ENCODE measurements at places on chromosomes 13 and 19.

DNA sequence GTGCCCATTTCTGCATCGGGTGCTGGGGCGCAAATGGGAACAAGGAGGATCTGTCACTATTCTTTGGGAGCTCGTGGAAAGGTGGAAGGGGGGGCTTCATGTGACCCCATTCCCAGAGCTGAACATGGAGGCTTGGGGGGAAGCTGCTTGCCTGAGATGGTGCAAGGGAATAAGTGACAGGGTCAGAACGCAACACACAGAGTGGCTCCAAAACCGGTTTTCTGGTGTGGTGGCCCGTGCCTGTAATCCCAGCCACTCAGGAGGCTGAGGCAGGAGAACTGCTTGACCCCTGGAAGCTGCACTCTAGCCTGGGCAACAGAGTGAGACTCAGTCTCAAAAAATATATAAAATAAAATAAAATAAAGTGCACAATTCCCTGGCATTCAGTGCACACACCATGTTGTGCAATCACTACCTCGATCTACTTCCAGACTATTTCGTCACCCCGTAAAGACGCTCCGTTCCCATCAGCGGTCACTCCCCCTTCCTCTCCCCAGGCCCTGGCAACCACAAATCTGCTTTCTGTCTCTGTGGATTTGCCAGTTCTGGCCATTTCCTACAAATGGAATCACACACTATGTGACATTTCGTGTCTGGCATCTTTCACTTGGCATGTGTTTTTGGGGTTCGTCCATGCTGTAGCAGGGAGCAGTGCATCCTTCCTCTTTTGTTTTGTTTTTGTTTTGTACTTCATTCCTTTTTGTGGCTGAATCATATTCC lies 18.2 kb upstream of the COMP start:
- DNase-seq, result peak; percentile 96

- DNase-seq, result no peak
These were observed 76.0 kb downstream of the RASA3 start for GRCh38 chr13:114056205-114057013.

- peak; percentile 4 for DNase-seq
These were observed 694 bp downstream of the CLN5 start for GRCh38 chr13:76992548-76993001.

GRCh38 chr19:926589-927350 lies 935 bp downstream of the ARID3A start:
- DNase-seq, result peak; percentile 65

DNA sequence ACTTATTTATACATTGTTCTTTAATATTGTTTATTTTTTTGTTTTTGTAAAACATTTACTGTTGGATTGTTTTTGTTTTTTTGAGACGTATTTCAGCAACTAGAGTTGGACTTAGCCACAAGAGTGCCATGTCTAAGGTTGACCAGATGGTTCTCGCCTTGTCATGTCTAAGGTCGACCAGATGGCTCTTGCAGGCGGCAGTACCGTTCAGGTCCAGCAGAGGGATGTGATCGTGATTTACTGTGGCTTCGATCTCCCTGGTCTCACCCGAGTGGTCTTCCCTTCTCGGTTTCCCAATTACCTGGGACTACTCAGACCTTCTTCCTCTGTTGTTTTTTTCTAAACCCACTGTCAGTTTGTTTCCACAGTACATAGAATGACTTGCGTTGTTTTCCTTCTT lies 1438.6 kb downstream of the UQCRFS1 start:
- DNase-seq, result no peak

GRCh38 chr19:18989316-18989715 lies 44.0 kb downstream of the SUGP2 start:
- no peak for DNase-seq

DNA sequence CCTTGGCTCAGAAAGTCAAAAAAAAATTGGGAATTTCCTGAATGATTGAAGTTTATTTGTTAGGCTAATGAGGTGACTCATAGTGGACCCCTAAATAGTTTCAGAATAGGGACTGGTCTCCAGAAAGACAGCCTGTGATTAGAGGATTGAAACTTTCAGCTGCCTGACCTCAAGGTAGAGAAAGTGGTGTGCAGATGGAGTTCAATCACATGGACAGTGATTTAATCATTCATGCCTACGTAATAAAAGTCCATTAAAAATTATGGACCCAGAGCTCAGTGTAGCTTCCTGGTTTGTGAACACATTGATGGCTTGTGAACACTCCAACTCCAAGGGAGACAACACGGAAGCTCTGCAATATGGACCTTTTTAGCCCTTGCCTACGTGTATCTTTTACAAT lies 533.2 kb upstream of the PCDH9 start:
- DNase-seq, result no peak

DNA sequence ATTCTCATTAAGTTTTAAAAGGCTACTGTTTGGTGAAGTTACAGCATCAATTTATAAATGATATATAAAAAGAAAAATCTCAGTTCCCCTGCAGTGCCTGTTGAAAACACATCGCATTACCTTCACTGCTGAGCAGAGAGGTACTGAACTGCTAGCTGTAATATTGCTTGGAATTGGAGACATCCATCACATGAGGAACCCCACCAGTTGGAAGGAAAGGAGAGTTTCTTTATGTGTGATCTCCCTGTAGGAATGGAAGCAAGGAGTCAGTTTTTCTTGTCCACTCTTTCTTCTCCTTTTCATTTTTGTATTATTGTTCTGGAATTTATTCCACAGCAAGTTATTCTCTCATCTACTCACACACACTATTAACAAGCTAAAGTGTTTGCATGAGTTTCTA lies 1586.0 kb upstream of the PRR20A start:
- no peak for DNase-seq

DNA sequence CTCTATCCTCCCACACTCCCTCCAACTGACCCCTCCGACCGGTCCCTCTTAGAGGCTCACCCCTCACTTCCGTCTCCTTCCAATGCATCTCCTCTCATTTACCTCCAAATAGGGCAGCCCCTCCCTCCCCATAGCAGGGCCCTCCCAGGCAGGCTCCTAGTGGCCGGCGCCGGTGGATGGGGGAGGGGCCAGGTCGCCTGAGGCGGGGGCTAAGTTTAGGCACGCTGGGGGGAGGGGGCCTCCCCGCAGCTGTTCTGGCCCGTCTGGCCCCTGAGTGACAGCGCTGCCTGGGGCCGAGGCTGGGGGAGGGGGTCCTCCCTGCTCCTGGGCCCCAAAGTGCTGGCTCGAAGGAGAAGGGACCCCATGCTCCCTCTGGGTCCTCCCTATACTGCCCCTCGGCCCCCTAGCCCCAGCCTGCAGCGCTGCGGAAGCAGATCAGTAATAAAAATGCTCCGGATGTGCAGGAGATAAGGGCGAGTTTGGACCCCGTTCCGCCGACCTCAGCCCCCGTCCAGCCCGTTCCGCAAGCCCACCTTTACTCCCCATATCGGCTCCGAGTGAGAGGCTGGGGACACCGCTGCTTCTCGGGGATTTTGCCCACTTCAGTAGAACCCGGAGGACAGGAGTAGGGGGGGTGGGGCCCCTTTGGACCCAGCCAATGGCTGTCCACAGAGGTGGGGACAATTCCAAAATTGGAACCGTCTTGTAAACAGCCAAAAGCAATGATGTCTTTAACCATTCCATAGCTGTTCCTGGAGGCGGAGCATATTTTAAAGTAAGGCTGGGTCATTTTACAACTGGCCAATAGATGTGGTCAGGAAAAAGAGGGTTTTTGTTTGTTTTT lies 4.0 kb downstream of the RTN2 start:
- DNase-seq, result no peak

DNA sequence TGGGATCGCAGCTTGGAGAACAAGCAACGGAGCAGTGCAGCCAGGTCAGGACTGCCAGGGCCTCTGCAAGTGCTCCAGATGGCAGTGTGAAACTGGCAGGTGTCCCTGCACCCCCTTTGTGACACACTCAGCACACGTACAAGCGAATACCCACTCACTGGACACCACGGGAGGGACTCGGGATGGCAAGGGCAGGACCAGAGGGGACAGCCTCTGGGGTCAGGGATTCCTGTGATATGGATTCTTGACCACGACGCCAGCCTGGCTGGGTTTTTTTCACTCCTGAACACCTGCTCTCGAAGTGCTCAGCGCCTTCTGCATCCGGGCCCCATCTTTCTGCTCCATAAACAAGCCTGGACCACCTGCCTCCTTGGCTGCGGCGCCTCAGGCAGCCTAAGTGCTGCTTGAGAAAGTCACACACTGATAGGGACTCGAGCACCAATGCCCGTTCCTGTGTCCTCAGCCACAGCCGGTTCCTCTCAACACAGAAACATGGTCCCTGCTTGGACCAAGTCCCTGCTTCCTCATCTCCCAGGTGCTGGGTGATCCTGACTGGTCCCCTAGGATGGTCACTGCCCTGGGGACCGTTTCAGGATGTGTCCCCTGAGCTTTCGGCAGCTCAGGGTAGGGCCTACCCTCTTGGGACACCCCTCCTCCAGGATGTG lies 22.0 kb downstream of the ELAVL1 start:
- DNase-seq, result no peak

- DNase-seq, result no peak
These were observed 27.8 kb downstream of the EXOC3L2 start for GRCh38 chr19:45217193-45217956.

GRCh38 chr19:46847528-46847927 lies 3.1 kb downstream of the AP2S1 start:
- peak; percentile 94 for DNase-seq

GRCh38 chr19:16566161-16566560 lies 6.1 kb downstream of the SLC35E1 start:
- no peak for DNase-seq

DNA sequence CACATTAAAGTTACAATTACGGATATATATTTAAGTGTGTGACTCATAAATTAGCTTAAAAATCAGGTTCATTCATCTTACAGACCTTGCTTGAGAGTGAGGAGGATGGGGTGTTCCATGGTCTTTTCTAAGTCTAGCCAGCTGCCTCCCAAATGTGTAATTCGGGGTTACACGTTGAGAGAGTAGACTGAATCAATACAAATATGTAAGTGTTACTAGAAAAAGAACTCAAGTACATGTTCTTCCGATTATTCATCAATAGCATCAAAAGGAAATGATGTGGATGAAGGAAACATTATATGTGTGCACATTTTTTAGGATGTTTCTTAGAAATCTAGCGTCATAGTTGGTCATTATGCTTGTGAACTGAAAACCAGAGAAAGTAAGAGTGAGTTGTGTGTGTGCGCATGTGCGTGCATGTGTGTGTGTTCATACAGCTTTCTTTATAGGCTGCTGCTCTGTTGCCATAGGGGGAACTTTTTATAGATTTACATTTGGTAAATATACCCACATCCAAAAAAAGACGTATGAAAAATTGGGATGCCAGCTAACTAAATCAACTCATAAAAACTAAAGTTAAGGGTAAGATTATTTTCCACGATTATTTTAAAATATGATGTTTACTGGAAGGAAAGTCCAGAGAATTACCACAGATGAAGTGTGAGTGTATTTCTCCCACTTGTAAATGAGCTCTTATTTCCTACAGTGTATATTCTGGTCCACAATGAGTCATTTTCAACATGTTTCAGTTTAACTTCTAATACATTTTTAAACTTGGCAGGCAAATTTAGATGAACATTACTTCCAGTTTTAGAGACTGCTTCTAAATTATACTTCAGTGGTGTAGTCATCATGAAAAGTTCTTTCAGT lies 82.4 kb downstream of the PIBF1 start:
- peak; percentile 10 for DNase-seq

- DNase-seq, result no peak
These were observed 204.1 kb upstream of the ZNF536 start for GRCh38 chr19:30167976-30168635.

- DNase-seq, result peak; percentile 58
These were observed 31.1 kb downstream of the DNM2 start for GRCh38 chr19:10748927-10749434.

DNA sequence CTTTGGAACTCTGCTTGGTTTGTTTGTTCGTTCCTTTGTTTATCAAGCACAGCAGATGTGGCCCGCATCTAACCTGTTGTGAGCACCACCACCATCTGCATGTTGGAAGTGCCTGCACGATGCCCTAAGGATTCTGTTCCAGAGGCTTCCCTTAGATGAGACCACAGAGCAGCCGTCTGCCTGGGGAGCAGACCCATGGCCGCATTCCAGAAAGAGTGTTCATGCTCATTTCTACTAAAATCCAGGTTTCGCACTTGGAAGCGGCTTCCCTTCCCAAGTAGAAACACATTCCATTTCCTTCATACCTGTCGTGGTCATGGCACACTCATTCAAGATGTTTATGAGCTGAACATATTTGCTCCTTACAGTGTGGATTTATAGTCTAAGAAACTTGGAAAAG lies 27.2 kb downstream of the COL4A2 start:
- peak; percentile 86 for DNase-seq

DNA sequence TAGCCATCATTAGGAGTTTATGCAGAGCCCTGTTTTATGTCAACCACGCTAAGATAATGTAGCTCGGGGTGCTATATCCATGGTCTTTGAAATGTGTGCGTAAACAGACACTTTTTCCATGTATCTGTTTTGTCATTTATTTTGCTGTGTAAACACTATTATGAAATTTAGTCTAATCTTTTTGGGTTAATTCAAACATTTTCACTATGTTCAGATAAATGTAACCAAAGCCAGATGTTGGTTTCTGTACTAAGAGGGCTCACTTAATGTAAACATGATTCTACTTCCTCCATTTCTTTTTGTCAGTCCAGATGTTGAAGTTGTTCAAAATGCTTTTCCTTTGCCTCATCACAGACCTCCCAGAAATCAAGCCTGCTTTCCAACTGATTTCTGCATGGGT lies 499.5 kb upstream of the GPC6 start:
- peak; percentile 7 for DNase-seq

GRCh38 chr13:20686863-20687579 lies 16.5 kb upstream of the IL17D start:
- no peak for DNase-seq

DNA sequence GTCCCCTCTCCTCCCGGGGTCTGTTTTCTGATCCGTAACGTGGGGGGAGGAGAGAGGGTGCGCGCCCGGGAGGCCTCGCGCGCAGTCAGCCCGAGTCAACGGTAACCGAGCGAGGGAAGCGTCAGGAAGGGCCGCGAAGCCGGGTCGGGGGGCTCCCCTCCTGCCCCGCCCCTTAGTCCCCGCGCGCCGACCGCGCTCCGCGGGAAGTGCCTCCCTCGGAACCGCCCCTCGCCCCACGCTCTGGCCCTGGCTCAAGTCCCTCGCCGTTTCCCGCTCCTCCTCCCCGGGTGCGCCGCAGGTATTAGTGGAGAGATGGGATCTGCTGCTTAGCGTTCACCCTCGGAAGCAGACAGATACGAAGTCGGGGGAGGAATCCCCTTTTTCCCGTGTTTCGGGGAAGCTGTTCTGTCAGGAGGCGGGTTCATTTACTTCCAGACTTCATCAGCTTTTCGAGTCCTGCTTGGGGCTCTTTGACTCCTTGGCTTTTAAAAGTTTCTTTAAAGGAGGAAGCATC lies 770 bp downstream of the HNRNPM start:
- DNase-seq, result peak; percentile 30

DNA sequence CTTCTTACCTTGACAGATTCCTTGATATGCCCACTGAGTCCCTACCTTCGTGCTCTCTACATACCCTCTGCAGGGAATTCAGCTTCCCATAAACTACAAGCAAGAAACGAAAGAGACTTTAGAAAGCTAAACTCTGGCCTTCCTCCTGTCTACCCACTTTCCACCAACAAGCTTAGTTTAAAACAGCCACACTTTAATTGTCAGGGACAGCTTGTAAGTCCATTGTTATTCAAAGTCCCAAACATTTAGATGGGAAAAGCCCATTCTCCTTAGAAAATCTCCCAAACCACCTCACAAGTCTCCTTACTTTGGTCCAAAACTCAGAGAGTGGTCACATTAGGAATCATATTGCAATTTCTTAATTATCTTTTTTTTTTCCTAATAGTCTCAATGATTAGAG lies 2695.8 kb downstream of the PCDH9 start:
- no peak for DNase-seq
